Left cardiac atrium (tissue), 4 donors: ENCODE measurements at places on chromosomes 12 and 14. TPM values are rescaled to one million over a fixed set of nuclear protein-coding genes. Genes with fewer than 3 reads are reported as not detected.

GRCh38 chr12:86006727-86007126 lies 132.6 kb downstream of the NTS start:
- no peak for DNase-seq

GRCh38 chr12:484096-484495 lies 24.4 kb downstream of the B4GALNT3 start:
- no peak for DNase-seq

FKBP4 gene
- 38.5 TPM for total RNA-seq

GRCh38 chr14:51780006-51780692 lies 80.3 kb upstream of the GNG2 start:
- peak; percentile 73 for DNase-seq

NRL gene
- 1.8 TPM for total RNA-seq

TMEM253 gene
- total RNA-seq: 0.82 TPM

DNA sequence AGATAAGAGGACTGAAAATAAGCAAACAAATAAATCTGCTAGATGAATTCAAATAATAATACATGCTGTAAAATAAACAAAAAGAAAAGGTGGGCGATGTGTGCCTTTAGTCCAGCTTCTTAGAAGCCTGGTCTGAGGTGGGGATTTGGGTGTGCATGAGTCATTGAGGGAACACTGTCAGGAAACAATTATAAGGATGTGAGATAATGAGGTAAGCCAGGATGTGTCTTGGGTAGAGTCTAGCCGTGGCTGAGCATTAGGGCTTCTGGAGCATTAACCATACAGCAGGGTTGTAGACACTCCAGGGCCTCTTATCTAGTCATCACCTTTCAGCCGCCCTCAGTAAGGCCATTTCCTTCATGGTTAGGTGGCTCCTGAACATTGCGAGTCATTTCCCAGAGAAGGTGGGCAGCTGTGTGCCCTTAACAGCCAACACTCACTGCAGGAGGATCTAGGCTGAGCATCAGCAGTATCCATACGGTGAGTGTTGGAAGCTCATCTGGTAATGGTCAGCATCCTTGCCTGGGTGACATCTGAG lies 405.6 kb downstream of the GLT1D1 start:
- DNase-seq: no peak

- DNase-seq: no peak
Measured at GRCh38 chr14:94237983-94238382, 55.1 kb downstream of the SERPINA10 start.

ANKS1B gene
- 3.1 TPM for total RNA-seq

DNA sequence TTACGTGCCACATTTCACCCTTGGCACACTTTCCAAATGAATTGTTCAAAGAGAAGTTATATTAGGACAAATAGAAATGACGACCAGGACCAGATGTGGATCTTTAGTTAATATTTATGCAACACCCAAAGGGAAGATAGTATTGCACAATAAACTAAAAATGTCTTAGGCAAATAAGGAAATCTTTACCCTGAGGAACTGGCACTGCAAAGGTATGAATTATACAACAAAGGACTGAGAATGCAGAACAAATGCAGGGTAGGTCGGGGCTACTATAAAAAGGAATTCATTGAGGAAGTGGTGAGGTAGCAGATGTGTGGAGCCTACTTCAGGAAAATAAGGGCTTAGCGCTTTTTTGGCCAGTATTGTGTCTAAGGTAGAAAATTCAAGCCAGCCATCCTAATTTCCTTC lies 3.9 kb upstream of the TMTC2 start:
- DNase-seq: no peak

DNA sequence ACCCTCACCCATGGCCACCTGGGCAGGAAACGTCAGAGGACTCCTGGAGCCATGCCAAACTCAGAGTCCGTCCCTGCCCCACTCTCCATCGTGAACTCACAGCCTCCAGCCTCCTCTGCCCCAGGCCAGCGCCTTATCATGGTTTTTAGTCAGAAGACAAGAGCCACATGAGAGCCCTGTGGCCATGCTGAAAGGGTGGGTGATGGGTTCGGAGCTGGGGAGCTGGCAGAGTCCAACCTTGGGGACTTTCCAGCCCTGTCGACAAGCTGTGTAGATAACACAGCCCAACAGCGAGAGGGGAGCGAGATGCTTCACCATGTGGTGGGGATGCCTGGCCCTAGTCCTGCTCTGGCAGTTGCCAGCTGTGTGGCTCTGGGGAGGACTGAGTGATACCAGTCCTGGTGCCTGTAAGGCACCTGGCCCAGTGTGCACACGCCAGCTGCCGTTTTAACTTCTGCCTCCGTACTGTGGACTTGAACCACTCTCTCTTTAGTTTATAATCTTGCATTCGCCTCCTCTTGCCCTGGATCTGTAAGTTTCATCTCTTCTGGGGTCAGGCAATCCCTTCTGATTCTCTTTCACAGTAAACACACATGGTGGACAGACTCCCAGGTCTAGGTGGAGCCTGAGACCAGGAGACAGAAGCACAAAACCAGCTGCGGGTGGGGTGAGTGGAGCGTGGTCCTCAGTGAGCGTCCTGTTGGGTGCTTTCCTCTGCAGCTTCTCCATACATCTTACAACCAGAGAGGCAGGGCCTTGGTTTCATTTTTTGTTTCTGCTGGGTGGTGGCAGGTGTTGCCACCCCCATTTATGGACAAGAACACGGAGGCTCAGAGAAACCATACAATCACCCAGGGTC lies 55.3 kb downstream of the RIN3 start:
- DNase-seq: peak; percentile 26

- no peak for DNase-seq
Measured at GRCh38 chr12:82966001-82966559, 279.4 kb downstream of the TMTC2 start.

GRCh38 chr12:54195737-54196347 lies 7.1 kb upstream of the SMUG1 start:
- no peak for DNase-seq

RGS6 gene
- total RNA-seq: 18.5 TPM

MGAT2 gene
- total RNA-seq: 24.7 TPM

DNA sequence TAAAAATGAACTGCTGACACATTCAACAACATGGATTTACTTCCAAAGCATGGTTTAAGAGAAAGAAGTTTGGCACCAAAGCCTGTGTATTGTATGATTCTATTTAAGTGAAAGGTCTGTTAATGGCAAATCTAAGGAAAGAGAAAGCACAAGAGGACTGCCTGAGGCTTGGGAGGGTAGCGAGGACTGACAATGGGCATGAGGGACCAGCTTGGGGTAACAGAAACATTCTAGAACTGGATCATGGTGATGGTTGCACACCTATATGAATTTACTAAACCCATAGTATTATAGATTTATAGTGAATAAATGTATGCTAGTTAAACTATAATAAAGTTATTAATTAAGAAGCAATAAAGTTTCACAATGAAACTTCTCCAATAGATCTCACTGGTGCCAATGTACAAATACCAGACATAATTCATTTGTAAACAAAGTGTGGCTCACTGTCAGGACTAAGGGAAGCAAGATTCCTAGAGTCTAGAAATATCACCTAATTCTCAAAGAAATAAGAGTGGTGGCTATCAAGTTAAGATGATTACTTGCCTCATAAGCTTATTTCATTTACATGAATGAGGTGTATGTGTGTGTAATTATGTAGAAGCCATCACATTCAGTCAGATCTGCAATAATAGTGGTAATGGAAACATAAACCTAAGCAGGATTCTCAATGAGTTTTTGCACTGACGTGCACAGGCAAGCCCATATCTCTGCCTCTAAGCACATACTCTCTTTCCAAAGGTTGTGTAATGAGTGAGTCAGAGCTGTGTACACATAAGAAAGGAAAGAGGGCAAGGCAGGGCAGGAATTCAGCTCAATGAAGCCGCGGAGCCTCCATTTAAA lies 353.4 kb downstream of the KCNH5 start:
- DNase-seq: peak; percentile 23

- DNase-seq: peak; percentile 79
Measured at GRCh38 chr14:68544081-68544892, 248.6 kb downstream of the ZFP36L1 start.

GRCh38 chr12:13566292-13566691 lies 369.8 kb downstream of the EMP1 start:
- DNase-seq: no peak

GRCh38 chr14:32404784-32405573 lies 75.9 kb downstream of the AKAP6 start:
- DNase-seq: no peak

OVCH1 gene
- total RNA-seq: 0.31 TPM

POU6F1 gene
- 5.8 TPM for total RNA-seq

GRCh38 chr14:62674563-62675237 lies 370.6 kb downstream of the KCNH5 start:
- no peak for DNase-seq

- no peak for DNase-seq
Measured at GRCh38 chr14:69152181-69152901, 578 bp downstream of the DCAF5 start.

- DNase-seq: no peak
Measured at GRCh38 chr12:94282675-94283074, 134.3 kb downstream of the PLXNC1 start.

DNA sequence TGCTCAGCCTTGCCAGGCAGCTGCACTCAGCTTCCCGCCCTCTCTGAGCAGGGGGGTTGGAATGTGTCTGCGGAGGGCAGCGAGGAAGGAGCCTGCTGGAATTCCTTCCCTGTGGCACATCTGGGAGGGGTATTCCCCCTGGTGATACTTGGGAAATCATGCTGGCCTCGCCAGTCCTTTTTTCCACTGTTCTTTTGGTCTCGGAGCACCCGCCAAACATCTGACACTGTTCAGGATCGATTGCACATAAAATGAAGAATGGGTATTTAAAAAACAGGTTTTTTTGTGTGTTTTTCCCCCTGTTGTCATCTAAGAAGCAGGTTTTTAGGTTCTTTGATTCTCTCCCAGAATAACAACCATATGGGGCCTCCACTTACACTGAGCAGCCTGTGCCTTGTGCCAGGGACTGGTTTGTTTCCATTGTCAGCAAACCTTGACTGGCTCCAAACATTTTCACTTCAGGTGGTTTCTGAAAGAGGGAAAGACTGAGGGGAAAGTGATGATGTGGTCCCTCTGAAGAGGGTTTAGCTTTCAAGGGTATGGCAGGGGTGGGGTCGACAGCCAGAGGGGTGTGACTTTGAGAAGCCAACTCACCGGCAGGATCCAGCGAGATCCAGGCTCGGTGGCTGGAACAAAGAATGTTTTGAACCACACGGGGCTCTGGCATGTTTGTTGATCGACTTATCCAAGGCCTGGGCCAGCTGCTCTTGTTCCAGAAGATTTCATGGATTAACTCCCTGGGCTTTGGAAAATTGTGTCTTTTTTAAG lies 215.1 kb downstream of the CACNA1C start:
- no peak for DNase-seq

DNA sequence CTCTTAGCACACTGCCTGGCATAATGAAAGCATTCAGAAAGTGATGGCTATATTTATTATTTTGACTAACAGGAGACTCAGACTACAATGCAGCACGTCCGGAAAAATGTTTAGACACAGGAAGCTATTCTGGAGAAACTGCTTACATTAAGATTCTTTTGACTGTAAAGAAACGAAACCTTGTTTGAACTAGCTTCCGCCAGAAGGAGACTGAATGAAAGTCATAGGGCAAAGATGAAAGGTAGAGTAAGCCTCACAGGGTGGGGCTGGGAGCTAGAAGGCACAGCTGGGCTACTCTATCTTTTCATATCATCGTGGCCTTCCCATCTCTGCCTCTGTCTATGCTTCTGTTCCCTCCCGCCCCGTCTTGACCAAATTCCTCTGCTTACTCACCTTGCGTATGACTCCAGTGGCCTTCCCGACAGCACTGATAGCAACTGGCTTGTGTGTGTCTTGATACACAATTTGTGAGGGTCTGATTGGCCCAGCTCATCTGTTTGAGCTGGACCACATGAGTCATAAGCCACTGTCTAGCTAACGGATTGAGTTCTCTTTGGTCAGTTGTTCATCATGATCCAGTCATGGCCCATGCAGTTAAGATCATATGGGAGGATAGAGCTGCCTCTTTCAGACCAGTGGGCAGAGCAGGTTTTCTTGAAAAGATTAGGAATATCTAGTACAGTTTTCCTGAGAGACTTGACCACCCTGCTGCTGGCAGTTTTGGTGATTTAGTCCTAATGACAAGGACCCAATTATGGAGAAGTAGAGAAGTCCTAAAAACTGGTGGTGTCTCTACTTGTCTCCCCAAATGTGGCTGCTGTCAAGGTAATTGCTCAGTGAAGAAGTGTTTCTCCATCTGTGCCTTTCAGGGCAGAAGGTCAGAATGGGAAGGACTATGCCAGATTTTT lies 151.5 kb upstream of the SLC38A2 start:
- DNase-seq: no peak

DNA sequence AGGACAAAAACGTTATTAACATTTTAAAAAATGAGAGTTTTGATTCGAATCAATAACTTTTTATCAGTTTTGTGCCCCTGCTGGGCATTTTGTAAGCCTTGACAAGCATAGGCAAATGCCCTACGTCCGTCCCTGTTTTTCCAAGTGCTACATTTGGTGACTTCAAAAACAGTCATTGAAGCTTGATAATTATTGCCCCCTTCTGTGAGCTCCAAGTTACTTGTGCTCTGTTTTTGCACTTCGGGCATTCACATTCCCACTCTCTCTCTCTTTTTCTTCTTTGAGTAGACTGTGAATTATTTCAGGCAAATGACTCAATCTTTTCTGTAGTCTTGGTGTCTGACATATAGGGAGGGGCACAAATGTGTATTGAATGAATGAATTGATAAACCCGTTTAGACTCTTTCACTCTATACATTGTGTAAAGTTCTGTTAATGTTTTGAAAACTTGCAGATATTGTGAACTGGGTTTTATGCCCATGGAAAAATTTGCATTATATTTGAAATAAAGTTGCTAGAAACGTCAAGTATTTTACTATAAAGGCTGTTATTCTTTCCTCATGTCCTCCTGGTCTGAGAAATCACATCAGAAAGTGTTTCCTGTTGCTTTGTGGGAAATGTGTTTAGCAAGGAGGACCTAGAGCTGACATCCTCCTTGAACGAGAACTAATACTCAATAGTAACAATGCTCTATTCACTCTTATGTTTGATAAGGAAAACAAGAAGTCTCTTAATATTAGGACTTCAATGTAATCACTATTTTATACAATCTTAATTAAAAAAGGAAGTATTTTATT lies 1.4 kb downstream of the APAF1 start:
- DNase-seq: no peak

TAMALIN gene
- 25.3 TPM for total RNA-seq

CAPZA3 gene
- not detected for total RNA-seq

DNA sequence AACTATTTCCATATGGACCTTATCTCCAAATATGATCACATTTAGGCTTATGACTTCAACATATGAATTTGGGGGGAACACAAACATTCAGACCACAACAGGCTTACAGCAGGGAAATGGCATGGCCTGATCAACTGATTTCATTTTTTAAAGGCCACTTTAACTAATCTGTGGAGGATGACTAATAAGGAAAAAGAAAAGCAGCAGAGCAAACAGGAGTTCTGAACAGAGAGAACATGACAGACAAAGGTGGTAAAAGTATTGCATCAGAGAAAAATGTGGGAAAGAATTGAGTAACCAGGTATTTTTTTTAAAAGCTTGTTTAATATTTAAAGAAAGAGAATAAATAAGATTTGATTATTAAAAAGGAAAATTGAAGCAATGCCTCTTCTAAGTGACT lies 366.1 kb upstream of the TMPO start:
- DNase-seq: no peak

DNA sequence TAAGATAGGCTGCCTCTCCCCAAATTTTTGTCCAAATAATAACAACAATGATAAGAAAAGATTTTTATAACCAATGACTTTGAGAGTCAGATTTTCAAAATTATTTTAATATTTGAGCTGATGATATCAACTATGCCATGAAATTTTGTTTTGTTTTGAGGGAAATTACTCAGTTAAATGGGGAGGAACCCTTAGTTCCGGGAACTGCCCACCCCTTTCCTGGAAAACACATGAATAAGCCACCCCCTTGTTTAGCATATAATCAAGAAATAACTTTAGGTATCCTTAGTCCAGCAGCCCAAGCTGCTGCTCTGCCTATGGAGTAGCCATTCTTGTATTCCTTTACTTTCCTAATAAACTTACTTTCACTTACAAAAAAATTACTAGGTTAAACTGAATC lies 61.4 kb downstream of the HMGA2 start:
- no peak for DNase-seq
